Anterior cingulate cortex (tissue), 58 donors: ENCODE measurements at places on chromosomes 12 and 14.

GRCh38 chr12:123142518-123142840, 8.4 kb downstream of the PITPNM2 start:
- no peak for DNase-seq

DNA sequence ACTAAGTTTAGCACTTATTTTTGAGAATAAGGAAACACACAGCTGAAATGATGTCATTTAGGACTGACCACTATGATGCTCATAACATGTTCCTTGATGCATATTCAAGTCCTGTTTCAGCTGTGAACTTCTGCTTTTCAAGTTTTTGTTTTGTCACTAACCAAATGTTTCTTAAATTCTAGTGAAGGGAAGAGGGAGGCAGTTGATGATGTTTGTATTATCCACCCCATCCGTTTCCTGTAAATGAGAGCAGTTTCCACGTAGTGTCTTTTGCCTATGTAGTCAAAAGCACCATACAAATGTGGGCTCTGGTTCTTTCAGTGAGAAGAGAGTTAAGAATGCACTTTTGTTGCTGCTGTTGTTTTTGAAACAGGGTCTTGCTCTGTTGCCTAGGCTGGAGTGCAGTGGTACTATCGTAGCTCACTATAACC, 491.8 kb downstream of the PCNX1 start:
- no peak for DNase-seq

DNA sequence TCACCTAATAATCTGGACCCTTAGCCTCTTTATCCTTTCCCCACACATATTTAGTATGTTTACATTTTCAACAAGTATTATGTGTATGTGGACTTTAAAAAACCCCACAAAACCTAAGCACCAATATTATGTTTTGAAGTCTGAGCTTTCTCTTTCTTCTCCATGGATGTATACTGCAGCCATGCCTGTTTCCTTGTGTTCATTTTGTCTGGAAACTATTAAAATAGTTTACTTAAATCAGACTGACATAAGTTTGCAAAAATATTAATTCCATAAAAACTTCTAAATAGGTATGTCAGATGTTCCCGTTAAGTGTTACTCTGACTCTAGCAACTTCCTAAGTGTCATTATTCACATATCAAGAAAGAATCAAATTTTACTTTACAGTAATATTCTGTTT, 2.9 kb downstream of the HIGD1C start:
- DNase-seq: no peak

DNA sequence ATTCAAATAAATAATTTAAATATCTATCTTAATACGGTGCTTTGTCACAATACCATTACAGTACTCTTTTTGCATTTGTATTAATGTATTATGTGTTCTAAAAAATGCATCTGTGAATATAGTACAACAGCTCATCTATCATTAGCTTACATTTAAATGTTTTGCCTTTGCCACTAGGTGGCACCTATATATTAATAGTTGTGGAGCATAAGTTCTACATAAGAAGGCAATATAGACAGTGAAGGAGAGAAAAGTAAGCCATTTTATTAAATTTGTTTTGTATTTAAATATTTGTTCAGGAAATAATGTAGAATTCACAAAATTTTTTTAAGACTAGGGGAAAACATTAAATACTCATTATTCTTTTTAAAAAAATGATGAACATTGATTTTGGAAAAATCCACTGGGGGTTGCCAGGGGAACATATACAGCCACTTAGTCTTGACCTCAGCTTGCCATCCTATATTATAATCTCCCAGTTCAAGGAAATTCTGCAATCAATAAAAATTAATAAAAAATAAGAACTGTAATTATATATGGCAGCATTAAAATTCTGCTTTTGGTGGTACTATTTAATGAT, 9.8 kb downstream of the CCER1 start:
- no peak for DNase-seq
